SK-N-MC (cell line): ENCODE measurements at places on chromosomes 11 and 22.

GRCh38 chr11:121767433-121767832, 314.7 kb upstream of the SORL1-AS1 start:
- no peak for DNase-seq

DNA sequence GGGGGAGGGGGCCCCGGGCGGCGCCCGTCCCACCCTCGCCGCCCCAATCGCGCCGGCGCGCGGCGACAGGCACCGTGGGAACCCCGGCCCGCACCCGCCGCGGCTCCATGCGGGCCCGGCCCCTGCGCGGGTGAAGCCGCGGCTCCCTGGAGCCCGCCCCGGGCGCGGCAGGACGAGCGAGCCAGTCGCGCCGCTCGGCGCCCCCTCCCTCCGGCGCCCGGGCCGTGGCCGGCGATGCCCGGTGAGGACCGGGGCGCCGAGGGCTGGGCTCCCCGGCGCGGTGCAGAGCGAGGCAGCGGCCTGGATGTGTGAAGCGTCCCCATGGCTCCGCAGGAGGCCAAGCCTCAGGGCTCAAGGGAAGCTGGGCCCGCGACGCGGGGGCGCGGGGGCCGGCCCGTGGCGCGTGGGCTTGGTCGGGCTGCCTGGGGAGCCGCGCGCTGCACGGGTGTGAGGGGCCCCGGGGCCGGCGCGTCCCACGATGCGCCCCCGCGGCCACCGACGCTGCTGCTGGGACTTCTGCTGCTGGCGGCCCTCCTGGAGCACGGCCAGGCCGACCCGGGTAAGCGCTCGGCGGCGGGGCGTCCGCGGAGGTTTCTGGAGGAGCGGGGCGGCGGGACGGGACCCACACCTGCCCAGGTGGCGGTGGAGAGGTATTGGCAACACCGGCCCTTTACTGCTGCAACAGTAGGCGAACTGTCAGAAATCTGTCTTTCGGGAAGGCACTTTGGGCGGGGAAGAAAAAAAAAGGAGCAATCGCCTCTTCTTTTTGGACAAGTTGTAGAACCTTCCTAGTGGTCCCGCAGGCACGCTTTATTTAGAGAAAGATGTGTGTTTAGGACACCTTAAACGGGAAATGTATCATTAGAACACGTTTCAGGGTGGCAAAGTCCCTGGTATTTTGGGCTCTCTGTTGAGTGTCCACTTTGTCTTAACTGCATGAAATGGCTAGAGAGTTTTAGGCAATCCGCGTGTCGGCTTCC, 119.4 kb downstream of the HIPK3 start:
- no peak for DNase-seq

- DNase-seq = no peak
Measured at GRCh38 chr22:49251371-49251770, 576.3 kb downstream of the BRD1 start.

DNA sequence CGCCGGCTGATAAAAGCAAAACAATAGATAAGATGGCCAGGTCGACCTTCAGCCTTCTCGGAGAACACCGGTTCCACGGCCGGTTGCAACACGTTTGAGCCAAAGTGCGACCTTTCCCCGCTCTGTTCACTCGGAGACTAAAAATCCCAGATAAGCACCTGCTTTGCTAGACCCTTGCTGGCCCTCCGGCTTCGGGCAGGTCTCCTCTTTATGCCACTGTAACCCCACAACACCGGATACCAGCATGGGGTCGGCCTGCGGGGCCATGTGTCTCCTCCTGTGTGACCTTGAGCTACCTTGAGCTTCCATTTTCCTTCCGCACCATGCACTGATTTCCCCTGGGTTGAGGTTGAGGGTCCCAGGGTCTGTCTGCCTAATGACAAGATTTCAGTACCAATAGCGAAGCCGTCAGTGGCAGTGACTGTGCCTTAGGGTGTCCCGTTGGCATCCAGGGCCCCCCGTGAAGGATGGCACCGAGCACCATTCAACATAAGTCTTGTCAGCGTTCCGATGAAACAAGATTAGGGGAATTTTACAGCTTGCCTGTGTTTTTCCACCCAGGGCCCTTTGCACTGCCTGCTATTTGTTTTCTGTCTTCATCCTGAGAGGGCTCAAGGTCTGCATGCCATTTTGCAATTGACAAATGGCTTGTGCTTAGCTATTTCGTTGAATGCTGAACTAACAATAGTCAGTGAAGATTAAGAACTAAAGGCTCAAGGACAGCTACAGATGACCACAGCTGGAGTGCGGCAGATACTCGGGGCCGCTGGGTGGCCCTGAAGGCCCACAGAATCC, 118.6 kb downstream of the KCNQ1 start:
- no peak for DNase-seq

- no peak for DNase-seq
Measured at GRCh38 chr11:2525166-2525861, 80.5 kb downstream of the KCNQ1 start.

DNA sequence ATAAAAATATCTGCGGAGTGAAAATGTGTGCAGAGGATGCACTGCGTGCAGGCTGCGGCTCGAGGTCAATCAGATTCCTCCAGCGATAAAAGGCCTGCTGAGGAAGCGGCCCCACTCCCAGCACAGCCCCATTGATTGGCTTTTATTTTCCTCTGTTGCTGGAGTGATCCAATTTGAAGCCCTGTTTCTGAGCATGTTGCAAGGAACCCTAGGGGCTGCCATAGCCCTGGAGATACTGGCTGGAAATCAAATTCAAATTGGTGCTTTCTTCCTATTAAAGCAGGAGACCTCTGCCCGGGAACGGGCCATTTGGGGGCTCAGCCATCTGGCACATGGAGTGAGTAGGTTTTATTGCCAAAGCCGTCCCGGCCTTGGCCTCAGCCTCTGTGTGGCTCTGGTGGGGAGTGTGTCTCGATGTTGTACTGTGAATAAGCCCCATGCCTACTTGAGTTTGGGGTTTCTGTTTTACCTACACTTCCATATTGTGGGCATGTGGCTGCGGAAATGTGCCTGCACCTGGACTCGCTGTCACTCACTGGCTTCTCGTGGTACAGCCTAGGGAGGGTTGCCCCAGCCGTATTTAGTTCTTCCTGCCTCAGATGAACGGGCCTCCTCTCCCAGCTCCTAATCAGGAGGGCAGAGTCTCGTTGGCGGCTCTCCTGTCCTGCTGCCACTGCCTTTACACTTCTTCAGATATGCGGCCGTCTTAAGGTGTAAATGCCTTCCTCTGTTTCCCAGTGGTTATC, 25.6 kb downstream of the PARVB start:
- DNase-seq = no peak

GRCh38 chr22:42291287-42291686, 20.8 kb upstream of the TCF20 start:
- no peak for DNase-seq

DNA sequence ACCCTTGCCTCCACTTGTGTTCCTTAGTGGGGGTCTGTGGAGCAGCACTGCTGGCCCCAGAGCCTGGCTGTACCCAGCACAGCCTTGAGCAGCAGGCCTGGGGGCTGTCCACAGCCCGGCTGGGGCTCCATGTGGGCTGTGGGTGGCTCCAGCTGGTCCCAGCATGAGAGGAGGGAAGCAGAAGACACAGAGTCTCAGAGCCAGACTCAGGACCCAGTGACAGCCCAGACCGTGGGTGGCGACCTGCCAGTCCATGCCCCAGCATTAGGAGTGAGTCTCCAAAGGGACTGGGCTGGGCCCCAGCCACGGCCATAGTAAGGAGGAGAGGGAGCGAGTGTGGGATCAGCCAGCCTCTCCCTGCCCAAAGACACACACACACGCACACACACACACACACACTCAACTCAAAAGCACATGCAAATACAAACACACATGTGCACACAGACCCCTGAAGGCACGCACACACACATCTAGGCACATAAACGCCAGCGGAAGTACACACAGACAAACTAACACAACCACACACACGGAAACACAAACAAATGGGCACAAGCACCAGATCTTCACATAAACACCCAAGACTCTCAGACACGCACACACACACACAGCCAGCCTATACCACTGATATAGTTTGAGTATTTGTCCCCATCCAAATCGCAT, 16.7 kb upstream of the LRRC10B start:
- no peak for DNase-seq

DNA sequence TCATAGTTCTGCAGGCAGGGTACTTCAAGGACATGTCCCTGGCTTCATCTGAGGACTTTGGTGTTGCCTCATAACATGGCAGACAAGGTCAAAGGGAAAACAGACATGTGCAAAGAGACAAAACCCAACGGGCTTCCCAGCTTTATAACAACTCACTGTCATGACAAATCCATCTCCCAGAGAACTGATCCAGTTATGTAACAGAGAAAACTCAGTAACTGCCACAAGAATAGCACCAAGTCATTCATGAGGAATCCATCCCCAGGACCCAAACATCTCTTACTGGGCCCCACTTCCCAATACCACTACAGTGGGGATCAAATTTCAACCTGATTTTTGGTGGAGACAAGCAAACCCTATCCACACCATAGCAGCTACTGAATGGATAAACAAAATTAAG, 13.0 kb downstream of the OR52N4 start:
- no peak for DNase-seq

GRCh38 chr11:1339066-1339675, 29.7 kb upstream of the TOLLIP start:
- DNase-seq = no peak

GRCh38 chr11:72771507-72771906, 19.3 kb upstream of the ARAP1 start:
- DNase-seq = no peak

GRCh38 chr11:71156301-71156700, 96.1 kb downstream of the SHANK2 start:
- DNase-seq = no peak

DNA sequence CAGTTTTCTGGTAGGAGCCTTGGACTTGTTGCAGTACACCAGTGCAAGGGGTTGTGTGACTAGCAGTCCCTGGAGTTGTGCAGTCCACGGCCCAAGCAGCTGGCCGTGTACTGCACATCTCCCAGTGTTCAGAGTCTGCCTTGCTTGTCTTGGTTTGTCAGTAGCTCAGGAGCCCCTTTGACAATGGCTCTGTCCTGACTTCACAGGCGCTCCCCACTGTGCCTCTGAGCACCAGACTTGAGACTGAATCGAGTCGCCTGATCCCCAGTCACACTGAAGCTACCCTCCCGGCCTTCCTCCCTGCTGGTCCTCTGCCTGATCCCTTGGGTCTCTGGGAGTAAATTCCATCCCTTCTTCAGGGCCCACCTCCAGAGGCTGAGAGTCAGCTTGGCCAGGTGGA, 19.4 kb downstream of the SYNGR1 start:
- no peak for DNase-seq

DNA sequence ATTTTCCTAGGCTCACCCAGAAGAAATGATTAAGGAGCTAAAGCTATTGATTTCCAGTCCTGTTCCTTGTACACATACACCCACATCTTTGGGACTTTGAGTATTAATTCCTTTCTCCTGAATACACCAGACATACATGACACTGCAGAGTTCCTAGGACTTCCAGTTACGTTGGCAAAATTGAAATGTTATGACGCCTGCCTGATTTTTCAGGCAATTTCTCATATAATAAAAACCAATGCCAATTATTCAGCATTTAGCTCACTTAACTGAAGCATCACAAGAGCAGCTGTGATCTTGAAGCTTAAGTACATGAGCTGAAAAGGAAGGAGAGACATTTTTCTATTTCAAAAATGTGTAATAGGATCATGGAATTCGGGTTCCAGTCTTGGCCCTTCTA, 4.5 kb downstream of the CLMP start:
- no peak for DNase-seq

- no peak for DNase-seq
Measured at GRCh38 chr11:107834995-107835394, 23.6 kb downstream of the SLC35F2 start.

GRCh38 chr22:22168190-22168940, 76.2 kb upstream of the VPREB1 start:
- DNase-seq = peak; percentile 37

DNA sequence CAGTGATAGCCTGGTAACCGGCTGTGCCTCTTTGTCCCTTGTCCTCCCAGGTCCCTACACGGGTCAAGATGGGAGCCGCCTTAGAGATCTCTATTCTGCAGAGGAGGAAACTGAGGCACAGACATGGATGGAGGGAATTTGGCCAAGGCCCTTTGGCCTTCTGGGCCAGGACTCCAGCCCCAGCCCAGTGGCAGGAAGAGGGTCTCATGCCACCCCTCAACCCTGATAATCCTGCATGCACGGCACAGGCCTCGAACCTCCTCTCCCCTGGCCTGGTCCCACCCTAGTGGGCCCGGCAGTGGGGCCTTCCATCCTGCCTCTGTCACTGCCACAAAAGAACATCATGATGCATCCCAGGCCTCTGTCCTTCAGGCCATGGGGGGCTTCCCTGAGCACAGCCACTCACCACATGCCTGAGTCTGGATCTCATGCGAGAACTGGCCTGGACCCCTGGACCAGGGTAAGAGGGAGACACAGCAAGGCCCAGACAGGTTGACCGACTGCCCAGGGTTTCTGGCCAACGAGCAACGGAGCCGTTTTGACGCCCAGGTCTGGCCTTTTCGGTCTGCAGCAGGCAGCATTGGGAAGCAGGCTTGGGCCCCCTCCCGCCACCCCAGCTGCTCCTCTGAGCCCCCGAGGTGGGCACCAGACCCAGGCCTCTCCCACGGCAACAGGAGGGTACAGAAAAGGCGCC, 6.5 kb downstream of the LINC01488 start:
- DNase-seq = no peak

GRCh38 chr11:71096751-71097388, 155.5 kb downstream of the SHANK2 start:
- no peak for DNase-seq

- DNase-seq = no peak
Measured at GRCh38 chr22:45846952-45847351, 130.0 kb downstream of the WNT7B start.

GRCh38 chr11:74493791-74494630, 487 bp upstream of the LIPT2 start:
- DNase-seq = no peak
